ENCODE measurements at places on chromosomes 12 and 14.
A peak's percentile ranks its signal among the peaks of the same experiment; 100 is the strongest.

DNA sequence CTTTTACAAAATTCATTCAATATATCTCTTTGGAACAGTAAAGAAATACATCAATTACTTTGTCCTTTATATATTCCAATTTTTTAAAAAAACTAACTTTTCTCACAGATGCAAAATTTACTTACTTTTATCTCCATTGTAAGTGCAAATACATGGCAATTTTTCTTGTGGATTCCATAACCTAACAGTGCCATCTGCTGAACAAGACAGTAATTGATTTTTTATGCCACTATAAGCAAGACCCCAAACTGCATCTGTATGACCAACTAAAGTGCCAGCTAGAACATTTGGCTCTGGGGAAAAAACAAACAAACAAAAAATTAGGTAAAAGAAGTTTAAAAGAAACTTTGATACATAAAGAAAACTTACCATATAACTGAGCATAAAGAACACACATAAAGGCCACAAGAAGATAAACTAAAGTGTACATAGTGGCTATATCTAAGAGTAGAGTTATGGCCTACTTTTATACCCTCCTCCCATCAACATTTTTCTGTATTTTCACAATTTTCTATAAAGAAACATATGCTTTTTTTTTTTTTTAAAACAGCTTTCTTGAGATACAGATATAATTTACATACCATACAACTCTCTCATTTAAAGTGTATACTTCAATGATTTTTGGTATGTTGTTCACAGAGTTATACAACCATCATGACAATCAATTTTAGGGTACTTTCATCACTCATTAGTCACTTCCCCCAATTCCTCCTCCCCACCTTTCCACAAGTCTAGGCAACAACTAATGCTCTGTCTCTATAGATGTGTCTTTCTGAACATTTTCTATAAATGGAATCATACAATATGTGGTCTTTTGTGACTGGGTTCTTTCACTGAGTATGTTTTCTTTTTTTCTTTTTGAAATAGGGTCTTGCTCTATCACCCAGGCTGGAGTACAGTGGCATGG, 32.6 kb downstream of the COCH start:
- DNase-seq = no peak

GRCh38 chr14:55370883-55371455, 40.7 kb downstream of the ATG14 start:
- DNase-seq = no peak

- DNase-seq = no peak
Observed at GRCh38 chr14:60485598-60486251, at the start of gene C14orf39. TSS of gene C14orf39 (minus strand) at chr14:60486063. CDS start at chr14:60485078, 985 bp downstream.

GRCh38 chr14:33484264-33484663, 466.6 kb downstream of the EGLN3 start:
- no peak for DNase-seq

DNA sequence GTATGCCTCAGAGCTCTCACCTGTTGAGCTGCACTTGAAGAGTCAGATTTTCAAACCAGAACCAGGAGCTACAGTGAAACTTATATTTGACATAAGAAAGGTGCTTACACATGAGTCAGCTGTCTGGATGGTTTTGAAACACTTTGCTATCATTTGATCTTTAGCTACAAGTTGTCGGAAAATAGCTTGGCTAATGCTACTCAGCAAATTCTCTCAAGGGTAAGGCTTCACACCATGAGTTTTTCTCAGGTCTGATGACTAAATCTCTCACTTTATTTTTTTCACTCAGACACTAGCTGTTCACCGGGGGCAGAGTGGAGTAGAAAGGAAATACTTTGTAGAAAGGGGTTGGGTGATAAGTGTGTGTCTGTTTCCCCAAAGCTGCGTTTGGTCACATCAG, 171.8 kb downstream of the FLRT2 start:
- no peak for DNase-seq

DNA sequence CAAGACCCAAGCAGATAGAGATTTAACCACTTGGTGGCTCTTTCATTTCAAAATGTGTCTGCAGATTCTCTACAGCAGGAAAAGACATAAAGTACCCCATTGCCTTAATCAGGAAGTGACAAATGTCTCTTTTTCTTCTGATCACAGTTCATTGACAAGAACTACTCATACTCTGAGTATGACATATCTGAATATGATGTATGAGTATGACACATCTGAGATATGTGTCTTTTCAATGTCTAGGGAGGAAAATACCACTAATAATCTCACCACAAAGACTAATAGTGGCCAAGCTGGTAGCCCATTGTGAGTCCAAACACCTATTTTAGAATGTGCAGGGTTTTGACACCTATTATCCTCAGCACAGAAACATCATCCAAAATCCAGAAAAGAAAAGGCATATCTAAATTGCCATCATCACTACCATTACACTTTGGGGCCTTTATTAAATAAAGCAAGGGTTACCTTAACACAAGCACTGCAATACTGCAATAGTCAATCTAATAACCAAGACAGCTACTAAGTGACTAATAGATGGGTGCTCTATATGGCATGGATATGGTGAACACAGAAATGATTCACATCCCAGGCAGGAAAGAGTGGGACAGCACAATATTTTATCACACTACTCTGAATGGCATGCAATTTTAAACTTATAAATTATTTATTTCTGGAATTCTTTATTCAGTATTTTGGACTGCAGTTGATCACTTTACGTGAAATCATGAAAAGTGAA, 243.7 kb upstream of the FAR2 start:
- DNase-seq = no peak

GRCh38 chr14:100581228-100582145, 5.7 kb downstream of the BEGAIN start:
- no peak for DNase-seq

GRCh38 chr12:5872745-5873144, 72.3 kb downstream of the ANO2 start:
- no peak for DNase-seq

- no peak for DNase-seq
Observed at GRCh38 chr12:129378496-129378895, 525.2 kb downstream of the GLT1D1 start.

- no peak for DNase-seq
Observed at GRCh38 chr14:30608533-30609006, 13.5 kb upstream of the SCFD1 start.

- no peak for DNase-seq
Observed at GRCh38 chr14:47389535-47389934, 285.9 kb downstream of the MDGA2 start.

DNA sequence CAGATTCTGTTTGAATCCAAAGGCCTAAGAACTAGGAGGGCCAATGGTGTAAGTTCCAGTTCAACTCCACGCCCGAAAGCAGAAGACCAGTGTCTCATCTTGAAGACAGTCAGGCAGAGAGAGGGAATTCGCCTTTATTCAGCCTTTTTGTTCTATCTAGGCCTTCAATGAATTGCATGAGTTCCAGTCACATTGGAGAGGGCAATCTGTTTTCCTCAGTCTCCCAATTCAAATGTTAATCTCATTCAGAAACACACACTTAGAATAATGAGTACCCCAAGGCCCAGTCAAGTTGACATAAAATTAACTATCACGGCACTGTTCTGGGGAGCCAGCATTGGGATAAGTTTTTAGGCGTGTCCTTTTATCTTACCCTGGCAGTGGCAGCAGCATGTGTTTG, 65.8 kb downstream of the C14orf39 start:
- no peak for DNase-seq

DNA sequence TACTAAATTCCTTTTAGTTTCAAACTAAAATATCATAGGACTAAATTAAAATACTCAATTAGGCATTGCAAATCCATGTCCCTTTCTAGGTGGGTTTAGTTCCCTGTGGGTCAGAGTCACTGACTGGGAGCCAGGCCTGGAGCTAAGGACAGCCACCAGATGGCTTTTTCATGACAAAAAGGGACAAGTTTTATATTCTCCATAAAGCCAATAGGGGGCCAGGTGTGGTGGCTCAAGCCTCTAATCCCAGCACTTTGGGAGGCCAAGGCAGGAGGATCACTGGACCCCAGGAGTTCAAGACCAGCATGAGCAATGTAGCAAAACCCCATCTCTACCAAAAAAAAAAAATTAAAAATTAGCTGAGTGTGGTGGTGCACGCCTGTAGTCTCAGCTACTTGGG, 35.4 kb upstream of the EIF5 start:
- DNase-seq = no peak

DNA sequence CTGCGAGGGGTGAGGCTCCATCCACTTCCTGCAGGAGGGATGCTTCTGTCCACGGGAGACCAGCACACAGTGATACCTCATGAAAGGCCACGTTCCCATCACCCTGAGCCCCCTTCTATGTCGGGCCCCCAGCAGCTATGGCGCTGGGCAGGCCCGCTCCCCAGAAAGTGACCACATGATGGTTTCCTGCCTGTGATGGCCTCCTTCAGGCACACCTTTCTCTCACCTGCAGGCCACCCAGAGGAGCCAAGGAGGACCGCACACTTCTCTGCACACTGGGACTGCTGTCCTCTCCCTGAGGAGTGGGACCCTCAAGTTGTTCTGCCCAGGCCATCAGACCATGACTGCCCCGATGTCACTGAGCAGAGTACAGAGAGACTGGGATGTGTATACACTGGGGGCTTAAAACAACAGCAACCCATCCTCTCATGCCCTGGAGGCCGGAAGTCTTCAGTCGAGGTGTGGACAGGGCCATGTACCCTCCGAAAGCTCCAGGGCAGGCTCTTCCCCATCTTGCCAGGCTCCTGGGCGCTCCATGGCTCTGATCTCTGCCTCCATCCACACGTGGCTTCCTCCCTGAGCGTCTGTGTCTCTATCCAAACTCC, 158.9 kb downstream of the PIWIL1 start:
- DNase-seq = no peak

- no peak for DNase-seq
Observed at GRCh38 chr12:56723889-56724700, 1.0 kb downstream of the NACA start.

DNA sequence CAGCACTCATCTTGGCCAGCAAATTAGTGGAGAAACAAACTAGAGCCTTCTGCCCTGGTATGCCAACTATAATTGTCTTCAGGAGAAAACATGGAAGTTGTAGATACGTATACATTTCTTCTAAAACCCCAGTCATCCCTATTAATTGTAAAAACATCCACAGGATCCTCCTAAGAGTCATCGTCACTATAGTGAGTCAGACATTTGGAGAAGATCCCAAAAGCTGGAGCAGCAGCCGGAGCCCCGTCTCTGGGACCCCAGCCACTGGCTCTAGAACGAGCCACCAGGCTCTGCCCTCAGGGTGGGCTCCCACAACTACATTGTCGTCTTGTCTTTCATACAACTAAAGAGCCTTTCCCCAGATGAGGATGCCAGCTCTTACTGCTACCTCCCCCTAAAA, 15.5 kb downstream of the PRKAB1 start:
- no peak for DNase-seq

GRCh38 chr14:42565556-42565955, 958.9 kb downstream of the LRFN5 start:
- DNase-seq = no peak

- DNase-seq = peak; percentile 49
Observed at GRCh38 chr14:60657456-60658210, 8.4 kb upstream of the SIX1 start.

DNA sequence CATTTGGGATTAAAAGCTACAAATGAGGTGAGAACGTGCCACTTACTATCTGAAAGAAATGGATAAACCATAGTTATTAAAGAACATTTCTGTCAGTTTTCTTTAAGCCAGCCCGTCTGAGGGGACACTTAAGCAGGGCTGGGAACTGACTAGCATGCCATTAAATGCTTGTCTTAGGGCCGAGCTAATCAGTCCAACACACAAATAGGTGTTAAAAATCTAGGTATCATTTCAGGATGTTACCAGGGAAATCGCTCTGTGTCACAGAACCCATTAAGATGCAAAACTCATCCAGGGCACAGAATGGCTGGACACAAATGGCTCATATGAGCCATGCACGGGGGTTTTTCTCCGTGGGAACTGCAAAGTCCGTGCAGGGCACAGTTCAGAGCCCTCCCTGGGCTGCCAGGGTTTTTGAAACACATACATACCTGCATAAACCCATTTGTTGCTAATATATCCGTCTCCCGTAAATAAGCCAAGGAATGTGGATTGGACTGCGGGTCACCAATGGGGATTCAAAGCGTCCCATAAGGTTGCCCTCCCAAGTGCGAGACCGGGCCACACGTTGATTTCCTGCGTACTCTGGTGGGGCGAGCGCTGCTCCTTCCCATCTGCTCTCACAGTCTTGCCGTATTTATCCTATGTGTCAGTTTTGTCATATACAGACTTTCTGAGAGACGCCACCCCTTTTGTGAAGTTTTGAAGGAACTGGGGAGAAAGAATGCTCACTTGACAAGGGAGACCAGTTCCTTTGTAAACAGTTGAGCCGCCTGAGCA, 5.4 kb upstream of the GSC start:
- DNase-seq = no peak

GRCh38 chr12:87059231-87059630, 803.0 kb upstream of the MGAT4C start:
- DNase-seq = no peak

GRCh38 chr12:51419425-51420193, 5.0 kb upstream of the SLC4A8 start:
- DNase-seq = peak; percentile 89

- peak; percentile 82 for DNase-seq
Observed at GRCh38 chr12:48788854-48789775, at the start of gene ADCY6. TSS of gene ADCY6 (minus strand) at chr12:48789089. CDS start at chr12:48783434, 5,655 bp downstream.

GRCh38 chr12:117031843-117032592, 67.2 kb downstream of the TESC start:
- DNase-seq = no peak

GRCh38 chr12:46983959-46984841, 95.2 kb upstream of the PCED1B start:
- DNase-seq = peak; percentile 33

Data from NCI-H146 (cell line).